ENCODE measurements at places on chromosomes 16 and 17.

DNA sequence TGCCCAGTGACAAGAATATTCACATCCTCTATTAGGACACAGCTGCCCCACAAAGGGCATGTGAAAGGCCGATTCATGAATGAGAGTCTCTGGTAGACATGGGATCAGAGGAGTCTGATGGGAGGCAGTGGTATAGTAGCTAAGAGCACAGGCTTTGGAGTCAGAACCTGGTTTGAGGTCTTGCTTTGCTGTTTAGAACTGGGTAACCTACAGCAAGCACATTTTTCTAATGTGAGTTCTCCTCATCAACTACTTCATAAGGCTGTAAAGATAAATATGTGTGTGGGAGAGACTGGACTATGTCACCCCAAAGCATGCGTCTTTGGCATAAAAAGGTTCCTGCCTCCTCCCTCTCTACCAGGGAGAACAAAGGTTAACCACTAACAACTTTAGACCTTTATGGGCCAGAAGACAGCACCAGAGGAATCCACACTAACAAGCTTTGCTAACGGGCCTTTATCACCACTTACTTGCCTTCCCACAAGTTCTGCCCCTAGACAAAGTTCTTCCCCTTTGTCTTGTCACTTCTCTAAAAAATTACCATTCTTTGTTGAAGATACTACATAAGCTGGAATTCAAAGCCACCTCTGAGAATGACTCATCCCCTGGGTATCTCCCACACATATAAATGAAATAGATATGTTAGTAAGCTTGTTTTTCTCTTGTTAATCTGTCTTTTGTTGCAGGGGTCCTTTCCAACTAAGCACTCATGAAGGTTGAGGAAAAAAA, 21.1 kb downstream of the CDR2 start:
- DNase-seq: no peak

DNA sequence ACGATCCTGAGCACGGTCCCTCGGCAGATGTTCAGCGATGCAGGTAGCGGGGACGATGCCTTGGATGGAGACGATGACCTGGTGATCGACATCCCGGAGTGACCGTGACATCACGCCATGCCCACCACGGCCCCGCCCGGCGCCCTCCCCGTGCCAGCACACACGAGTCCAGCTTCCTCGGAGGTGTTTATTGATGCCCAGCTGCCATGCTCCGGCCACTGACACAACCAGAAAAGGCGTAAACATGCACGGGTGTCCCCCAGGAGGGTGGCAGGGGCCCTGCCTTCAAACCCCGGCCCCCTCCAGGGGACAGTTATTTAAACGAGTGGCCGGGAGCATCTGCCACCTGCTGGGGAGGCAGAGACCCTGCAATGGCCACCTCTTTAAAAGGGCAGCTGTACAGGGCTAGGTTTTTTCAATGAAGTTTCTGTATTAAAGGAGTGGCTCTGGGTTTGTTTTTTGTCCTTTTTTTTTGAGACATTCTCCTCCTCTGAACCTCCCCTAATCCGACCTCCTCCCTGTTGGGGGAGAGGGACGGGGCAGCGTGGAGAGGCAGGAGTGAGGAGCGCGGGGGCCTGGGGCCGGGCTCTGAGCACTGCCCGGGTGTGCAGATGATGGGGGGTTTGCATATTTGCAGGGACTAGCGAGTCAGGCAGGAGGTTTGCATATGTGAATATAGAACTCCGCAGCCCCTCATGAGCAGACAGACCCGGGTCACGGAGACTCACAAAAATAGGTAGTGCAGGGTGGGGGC, 5.3 kb downstream of the DOC2A start:
- DNase-seq: no peak

DNA sequence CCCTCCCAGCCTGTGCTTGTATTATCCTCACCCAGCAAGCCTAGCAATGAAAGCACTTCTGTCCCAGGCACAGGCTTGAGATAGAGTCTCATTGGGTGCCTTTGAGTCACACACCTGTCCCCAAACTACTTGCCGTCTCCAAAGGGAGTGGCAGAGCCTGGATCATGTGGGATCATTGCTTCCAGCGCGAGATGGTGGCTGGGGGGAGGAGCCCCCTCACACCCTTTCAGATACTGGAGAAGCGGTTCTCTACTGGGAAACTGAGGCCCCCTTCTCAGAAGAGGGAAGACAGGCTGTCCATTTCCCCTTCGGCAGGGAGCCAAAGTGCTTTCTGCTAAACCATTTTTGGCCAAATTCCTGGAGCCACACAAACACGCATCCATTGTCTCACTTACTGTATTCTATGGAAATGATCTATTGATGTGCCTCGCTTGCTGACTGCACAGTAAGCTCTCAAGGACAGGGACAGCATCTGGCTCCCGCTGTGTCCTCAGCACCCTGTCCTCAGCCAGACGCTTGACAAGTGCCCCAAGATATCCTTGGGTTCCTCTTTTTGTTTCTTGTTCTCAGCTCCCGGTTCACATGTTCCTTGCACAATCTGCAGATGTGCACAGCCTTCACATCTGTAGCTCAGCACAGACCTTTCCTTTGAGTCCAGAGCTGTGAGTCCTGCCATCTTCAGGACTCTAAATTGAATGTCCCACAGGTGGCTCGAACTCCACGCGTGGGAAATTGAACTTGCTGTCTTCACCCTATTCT, 26.0 kb upstream of the DLX3 start:
- no peak for DNase-seq

- DNase-seq: no peak
Observed at GRCh38 chr16:50270510-50271147, 4.3 kb downstream of the ADCY7 start.

DNA sequence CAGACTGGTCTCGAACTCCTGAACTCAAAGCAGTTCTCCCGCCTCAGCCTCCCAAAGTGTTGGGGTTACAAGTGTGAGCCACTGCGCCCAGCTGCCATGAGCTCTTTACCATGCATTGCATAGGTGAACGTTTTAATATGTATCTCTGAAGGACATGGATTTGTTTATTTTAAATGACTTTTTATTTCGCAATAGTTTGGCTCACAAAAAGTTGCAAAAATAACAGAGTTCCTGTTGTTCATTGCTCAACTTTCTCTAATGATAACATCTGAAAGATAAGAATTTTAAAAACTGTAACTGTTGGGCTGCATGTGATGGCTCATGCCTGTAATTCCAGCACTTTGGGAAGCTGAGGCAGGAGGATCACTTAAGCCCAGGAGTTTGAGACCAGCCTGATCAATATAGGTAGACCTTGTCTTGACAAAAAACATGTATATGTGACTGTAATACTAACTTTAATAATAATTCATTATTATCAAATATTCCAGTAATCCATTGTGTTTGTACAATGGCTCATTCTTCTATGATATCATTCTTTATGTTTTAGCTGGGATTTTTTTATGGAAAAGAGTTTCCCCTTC, 80.1 kb downstream of the ABCC1 start:
- DNase-seq: no peak

DNA sequence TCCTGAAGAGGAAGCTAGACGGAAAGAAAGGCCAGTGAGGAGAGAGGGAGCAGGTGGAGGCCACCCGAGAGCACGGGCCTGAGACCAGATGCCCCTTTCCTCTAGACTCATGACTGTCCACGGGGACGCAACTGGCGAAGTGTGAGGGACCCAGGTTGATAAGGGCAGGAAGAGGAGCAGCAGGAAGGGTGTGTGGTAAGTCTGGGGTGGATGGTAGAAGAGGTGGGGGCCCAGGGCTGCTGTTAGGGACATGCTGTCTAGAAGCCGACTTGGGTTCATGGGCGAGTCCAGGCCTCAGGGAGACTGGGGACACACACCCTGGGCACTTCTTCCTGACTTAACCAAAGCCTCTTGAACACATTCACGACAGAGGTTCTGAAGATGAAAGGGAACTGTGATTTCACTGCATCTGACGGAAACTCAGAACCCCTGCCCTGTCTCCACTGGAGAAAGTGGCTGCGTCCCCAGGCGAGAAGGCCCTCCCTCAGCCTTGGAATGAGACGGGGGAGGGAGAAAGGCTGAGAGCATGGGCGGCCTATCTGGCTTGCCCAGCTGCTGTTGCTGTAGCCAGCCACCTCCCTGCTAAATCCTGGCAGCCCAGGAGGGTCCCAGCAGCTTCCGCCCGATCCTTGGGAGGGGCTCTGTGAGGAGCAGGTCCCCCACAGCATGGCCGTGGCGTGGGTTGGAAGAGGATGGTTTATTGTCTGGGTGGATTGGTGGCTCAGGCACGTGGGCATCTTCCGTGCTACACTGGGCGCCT, 6.0 kb downstream of the HIC1 start:
- no peak for DNase-seq

GRCh38 chr16:10895053-10895946, 18.3 kb downstream of the CIITA start:
- DNase-seq: peak; percentile 11

Measured in effector CD4-positive, alpha-beta T cell (primary cell).